ENCODE measurements at places on chromosomes 4 and X. TPM values are rescaled to one million over a fixed set of nuclear protein-coding genes. Genes with fewer than 3 reads are reported as not detected.

EDA gene
- 0.36 TPM for total RNA-seq

DNA sequence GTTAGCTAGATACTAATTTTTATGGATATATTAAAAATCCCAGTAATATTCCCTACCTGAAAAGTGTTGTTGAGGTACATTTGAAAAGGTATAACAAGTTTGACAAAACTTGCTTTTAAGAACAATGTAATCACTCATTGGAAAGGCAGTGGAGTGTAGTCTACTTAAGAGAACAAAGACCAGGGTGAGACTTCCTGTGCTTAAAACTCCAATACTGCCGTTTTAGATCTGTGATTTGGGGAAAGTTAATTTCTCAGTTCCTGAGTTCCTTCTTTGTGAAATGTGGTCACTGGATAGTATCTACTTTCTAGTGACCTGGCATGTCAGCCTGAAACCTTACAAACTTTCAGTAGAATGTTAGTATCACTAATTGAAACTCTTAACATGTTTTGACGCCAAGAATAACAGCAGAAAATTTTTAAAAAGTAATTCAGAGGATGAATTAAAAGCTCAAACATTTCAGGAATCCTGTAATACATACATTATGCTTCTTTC is 56.8 kb downstream of the PCDH7 start:
- no peak for DNase-seq

DNA sequence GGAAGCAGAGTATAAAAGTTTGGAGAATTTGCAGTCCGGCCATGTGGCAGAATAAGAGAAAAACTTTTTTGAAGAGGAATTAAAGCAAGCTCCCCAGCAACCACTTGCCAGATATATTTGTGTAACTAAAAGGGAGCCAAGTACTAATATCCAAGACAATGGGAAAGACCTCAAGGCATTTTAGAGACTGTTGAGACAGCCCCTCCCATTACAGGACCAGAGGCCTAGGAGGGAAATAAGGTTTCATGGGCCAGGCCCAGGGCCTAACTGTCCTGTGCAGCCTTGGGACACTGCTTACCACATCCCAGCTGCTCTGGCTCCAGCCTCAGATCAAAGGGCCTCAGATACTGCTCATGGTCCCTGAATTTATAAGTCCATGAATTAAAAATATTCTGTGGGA is 659.4 kb downstream of the PCDH19 start:
- no peak for DNase-seq

DNA sequence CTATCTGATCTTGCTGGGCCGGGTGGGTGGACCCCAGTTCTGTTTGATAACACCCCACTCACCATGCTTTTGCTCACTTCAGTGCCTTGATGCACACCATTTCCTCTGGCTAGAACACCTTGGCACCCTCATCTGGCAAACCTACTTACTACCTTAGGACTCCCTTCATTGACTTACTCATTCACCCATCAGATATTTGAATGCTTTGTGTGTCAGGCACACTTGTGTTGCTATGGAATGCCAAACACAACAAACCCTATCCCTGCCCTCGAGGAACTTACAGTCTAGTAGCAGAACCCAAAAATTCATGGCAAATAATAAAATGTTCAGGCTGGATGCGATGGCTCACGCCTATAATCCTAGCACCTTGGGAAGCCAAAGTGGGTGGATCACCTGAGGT is 13.9 kb downstream of the CCNG2 start:
- no peak for DNase-seq

DNA sequence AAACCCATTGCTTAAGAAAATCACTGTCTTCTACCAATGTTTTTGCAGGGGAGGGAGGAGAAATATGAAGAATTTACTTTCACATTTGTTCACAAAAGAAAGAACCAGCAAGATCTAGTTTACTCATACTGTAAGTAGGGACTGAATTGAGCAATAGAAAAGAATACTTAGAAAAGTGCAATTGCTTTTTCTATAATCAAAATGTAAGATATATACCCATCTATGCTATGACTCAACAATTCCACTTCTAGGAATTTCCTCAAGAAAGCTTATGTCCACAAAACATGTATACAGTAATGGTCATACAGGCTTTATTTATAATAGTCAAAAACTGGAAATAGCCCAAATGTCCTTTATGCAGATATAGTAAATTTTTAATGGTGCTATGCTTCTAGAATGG is 196.4 kb downstream of the LRBA start:
- DNase-seq, result no peak

- no peak for DNase-seq
Measured at GRCh38 chrX:48676893-48677270, 6.7 kb upstream of the WAS start.

GRCh38 chrX:41556958-41557357 is 109.8 kb downstream of the NYX start:
- no peak for DNase-seq

DNA sequence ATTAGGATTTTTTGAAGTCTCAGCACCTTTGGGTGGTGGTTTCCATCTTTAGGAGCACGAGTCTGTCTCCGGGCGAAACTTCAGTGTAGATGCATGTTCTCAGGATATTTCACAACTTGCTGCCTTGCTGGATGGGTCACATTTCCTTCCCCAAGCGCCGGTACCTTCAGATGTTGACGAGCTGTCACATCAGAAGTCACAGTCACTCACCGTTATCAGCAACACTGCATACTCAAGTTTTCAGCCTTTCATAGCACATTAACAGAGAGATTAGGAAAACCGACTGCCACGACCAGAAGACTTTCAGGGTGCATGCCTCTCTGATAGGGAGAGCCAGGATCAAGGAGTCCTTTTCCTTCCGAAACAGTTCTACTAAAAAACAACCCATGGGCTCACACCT is 77.8 kb downstream of the SHROOM2 start:
- DNase-seq, result peak; percentile 30

- DNase-seq, result no peak
Measured at GRCh38 chr4:176883681-176884418, 91.1 kb upstream of the VEGFC start.

MAGEE2 gene
- total RNA-seq, result not detected

DNA sequence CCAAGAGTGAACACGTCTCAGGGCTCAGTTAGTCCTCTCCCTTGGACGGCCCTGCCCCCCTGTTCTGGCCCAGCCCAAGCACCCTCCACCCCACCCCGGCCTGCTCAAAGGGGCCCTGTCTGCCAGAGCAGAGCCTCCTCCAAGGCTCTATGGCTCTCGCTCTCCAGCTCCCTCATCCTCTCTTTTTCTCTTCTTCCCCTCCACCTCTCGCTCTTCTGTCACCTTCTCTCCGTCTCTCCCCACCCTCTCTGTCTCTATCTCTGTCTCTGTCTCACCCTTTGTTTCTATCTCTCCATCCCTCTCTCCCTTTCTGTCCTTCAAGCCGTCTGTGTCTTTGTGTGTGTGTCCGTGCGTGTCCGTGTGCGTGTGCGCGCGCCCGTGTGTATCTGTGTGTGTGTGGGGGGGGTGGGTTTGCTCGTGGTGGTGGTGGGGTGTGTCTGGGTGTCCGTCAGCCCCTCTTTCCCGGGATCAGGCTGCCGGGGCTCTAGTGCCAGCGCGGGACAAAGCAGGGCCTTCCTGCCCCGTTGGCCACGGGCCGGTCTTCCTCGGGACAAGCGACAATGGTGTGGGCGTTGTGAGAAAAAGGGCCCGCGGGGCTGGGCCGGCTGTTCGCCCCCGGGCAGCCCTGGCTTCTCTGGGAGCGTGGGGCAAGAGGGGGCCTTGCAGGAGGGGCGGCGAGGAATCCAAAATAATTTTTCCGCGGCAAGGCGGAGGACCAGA is 8.7 kb downstream of the FRG2 start:
- no peak for DNase-seq

GRCh38 chr4:34485252-34485651 is 1759.1 kb downstream of the ARAP2 start:
- no peak for DNase-seq

GRCh38 chr4:93334003-93334402 is 494.6 kb upstream of the ATOH1 start:
- DNase-seq, result no peak

DNA sequence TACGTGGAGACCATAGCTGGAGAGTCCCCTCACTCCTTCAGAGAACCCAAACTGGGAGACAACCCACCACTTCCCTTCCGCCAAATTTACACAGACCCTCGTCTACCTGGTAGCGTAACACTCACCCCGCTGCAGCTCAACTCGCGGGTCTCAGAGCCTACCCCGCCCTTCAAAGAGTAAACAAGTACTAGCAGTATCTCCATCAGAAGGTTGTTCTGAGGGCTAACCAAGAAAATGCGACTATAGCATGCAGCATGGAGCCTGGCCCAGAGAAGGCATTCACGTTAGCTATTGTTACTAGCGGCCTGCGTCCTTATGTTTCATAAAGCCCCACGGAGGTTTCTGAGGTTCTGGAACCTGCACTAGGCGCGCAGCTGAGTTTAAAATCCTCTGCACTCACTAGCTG is 531 bp upstream of the MANBA start:
- DNase-seq, result peak; percentile 43

- no peak for DNase-seq
Measured at GRCh38 chrX:103488332-103488731, 31.0 kb downstream of the RAB40A start.

DNA sequence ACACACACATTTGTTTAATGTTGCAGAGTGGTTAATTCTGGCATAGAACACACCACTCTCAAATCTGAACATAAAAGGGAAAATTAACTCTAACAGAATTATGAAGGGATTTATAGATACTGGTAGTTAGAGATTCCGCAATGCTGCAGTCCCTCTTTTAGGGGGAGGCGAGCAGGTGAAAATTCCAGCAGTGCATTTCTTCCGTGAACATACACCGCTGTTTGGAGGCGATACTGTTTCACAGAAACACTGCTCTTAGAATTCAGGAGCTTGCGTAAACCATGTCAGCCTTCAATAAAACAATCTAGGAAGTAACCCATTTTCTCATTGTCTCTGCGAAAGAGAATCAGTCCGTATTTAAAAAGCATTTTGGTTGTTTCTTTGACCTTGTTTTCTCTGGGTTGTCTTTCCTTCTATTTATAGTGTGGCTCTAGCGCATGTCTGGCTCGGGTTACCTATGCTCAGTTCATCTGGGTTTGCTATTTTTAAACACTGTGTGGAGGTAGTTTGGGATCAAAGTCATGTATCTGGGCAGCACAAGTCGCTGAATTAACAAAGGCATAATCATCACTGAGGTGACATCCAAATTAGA is 90.4 kb downstream of the GPAT3 start:
- DNase-seq, result no peak

- DNase-seq, result no peak
Measured at GRCh38 chr4:172153719-172154118, 340.5 kb downstream of the GALNTL6 start.

DNA sequence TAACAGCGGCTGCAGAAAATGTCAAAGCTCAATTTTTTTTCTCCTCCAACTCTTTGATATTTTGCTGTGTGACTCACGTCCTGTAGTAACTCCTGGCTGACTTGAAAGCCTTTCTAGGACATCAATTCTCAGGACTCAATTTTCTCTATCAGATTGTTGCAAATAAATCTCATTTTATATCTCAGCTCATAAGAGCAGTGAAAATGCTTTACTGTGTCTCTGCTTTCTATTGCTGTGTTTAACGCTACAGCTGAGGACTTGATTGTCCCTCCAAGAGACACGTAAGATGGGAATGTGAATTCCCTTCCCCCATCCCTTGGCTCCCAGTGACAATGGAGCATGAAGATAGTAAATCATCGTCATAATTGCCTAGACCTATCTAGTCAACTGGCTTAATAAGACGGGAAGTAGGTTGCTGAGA is 20.5 kb upstream of the CBR4 start:
- no peak for DNase-seq

DNA sequence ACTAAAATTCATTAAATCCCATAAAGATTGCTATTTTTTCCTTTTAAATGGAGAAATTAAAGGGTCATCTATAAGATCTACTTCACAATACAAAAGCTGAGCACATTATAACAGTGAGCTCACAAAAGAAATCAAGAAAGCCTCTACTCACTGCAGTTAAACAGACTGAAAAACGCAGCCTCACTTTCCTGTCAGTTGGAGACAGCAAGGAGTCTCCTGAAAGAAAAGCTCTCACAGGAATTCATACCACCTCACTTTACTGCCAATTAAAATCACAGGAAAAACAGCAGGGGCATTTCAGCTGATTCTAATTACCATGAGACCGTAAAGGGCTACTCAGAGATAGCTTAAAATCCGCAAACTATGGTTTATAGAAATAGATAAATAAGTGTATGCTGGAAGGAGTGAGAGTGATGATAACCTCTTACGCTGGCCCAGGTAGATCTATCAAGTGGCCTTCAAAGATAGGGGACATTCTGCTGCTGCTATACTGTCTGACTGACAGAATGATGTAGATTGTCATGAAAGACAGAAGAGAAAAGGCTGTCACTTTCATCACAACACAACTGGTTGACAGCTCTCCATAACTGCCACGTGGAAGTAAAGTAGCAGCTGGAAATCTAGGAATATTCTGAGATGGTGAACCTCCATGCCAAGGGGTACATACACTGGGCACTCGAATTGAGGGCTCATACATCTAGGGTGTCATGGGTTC is 1333.7 kb upstream of the DIAPH2 start:
- no peak for DNase-seq

GRCh38 chrX:105648732-105649131 is 173.6 kb upstream of the NRK start:
- no peak for DNase-seq

DNA sequence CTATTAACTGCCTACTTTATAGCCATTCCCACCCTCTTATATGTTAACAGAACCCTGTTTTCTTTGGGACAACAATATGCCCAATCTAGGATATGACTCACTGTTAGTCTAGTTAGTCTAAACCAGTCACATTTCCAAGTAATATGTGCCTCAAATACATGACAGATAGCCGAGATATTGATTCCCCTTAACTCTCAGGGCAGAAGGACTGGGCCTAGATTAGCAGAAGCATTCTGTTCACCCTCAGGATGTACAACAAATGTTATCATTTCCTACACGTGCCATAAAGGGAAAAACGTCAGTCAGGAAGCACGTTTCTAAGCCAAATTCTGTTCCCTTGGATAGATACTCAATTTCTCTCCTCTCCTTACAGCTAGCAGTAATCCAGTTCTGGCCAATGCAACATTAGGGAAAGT is 114.1 kb downstream of the SLC10A7 start:
- peak; percentile 25 for DNase-seq

- no peak for DNase-seq
Measured at GRCh38 chr4:148808416-148808815, 366.2 kb upstream of the NR3C2 start.

DNA sequence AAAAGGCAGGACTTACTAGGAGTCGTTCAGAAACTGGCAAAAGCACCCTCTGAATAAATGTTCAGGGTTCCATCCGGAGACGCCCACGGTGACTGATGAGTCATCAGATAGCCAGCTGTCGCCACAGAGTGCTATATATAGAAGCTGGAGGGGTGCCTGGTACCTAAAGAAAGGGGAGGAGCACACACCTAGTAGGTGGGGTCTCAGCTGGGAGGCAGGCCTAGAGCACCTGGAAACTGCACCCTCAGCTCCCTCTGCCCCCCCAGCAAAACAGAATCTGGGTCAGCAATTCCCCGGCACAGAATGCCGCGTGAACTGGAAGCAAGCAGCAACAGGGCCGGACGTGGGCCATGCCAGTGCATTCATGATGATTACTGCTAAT is 242.0 kb downstream of the BCOR start:
- DNase-seq, result peak; percentile 76

Measured in K562 (cell line).